ENCODE measurements at places on chromosomes 16 and 17.
A peak's percentile ranks its signal among the peaks of the same experiment; 100 is the strongest.

DNA sequence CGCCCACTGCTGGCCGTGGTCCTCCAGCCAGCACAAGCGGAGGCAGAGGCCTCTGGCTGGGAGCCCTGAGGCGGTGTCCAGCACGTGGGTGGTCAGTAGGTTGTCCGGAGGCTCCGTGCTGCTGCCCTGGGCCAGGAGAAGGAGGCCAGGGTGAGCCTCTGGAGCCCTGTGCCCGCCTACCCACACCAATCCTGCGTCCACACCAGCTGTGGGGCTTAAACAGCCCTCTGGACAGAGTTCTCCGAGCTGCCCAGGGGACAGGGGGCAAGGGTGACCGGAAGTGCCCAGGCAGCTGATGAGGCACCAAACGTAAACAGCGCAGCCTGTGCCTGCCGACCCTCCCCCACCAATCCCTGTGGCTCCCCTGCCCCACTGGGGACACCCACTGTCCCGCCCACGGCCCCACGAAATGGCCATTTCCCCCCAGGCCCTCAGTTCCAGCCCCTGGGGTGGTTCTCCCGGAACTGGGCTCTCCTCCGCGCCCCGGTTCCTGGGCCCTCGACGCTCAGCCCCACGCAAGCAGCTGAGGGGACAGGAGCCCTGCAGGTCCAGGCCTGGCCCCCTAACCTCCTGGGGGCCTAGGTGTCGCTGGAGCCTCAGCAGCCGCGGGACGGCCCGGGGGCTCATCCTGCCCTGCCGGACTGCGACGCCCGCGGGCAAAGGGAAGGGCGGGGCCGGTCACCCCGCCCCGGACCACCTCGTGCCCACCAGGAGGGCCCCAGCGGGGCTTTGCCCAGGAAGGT lies 27.9 kb upstream of the DBNDD1 start:
- no peak for DNase-seq

DNA sequence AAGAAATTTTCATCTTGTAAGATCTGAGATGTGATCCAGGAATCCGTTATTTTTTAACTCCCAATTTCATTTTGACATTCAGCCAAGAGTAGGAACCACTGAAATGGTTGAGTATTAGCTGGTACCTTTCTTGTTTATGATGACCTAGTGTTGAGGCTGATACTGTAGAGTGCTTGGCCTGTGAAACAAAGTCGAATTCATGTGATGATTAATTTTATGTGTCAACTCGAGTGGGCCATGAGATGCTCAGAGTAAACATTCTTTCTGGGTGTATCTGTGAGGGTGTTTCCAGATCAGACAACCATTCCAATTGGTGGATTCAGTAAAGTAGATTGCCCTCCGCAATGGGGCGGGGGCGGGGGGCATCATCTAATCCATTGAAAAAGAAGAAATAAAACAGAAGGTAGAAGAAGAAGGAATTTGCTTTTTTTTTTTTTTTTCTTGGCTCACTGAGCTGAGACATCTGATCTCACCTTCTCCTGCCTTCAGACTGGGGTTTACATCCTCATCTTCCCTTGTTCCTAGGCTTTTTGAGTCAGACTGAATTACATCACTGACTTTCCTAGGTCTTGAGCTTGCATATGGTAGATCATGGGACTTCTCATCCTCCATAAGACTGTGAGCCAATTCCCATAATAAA lies 264.6 kb upstream of the KCNJ16 start:
- DNase-seq, result no peak

- DNase-seq, result no peak
Measured at GRCh38 chr16:68764862-68765261, 27.8 kb downstream of the CDH1 start.

- DNase-seq, result no peak
Measured at GRCh38 chr17:28657756-28658155, 4.0 kb downstream of the SDF2 start.

GRCh38 chr17:1241929-1242328 lies 28.3 kb upstream of the BHLHA9 start:
- peak; percentile 27 for DNase-seq

DNA sequence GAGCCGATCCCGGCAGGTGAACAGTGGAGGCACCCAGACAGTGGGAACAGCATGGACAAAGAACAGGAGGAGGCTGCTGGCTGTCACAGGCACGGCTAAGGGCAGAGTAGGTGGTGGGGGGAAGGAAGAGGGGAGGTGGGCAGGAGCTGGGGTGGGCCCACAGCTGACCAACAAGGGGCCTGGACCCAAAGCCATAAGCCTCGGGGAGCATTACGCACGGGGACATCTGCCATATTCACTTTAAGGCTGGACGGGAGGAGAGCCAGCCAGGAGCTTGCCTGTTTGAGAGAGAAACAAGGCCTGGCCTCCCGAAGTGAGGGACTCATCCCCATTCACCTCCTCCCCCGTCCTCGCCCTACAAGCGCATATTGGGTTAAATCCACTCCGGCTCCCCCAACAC lies 19.6 kb upstream of the HAP1 start:
- DNase-seq, result no peak

GRCh38 chr17:64345689-64346376 lies 44.8 kb downstream of the PECAM1 start:
- peak; percentile 27 for DNase-seq

- no peak for DNase-seq
Measured at GRCh38 chr16:2242598-2242997, 6.4 kb downstream of the DNASE1L2 start.

DNA sequence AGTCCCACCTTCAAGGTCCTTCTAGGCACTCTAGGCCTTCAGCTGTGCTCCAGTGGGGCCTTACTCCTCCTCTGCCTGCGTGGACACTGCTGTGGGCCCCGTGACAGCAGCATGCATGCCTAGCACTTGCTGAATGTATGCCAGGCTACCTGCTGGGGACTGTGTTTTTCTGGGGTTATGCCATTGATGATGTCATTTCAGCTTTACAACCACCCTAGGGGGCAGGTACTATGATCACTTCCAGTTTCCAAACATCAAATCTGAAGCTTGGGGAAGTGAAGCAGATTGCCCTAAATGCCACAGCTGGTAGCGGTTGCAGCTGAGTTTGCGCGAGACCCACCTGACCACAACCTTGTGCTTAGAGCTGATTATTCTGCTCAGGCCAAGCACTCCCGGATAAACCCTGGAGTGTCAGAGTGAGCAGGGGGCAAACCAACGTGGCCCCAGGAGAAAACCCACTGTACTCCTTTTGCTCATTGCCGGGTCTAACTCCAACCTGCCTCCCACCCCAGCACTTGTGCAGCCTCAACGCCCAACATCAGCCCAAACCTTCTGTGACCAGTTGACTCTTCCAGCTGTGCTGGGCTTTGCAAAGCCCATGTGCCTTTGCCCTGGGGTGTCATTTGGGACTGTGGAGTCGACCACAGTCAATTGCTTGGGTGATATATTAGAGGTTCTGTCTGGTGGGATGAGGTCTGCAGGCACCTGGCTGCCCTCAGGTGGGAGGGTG lies 168.4 kb downstream of the ENGASE start:
- peak; percentile 63 for DNase-seq

DNA sequence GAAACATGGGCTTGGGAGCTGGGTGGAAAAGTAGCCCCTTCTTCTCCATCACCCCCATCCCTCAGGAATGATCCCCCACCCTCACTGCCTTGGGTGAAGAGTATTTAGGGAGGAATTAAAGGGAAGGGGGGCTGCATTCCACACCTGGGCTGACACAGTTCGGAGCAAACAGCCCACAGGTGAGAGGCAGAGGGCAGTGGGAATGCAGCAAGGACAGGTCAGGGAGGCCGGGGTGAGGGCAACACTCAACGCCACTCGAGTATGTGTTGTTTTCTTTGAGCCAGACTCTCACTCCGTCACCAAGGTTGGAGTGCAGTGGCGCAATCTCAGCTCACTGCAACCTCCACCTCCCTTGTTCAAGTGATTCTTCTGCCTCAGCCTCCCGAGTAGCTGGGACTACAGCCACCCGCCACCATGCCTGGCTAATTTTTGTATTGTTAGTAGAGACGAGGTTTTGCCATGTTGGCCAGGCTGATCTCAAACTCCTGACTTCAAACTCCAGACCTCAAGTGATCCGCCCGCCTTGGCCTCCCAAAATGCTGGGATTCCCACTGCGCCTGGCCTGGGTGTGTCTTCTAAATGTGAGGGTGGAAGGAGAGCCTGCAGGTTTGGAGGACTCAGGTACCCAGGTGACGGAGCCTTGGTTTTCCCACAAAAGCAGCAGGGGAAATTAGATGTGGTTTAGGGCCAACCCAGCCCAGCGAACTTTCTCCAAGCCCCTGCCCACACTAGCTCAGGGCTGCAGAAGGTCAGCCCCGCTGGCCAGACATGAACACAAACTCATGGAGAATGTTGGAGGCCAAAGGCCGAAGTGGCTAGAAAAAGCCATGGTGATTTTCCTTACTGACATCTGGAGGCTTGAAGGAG lies 21.2 kb upstream of the ITGA3 start:
- no peak for DNase-seq

- DNase-seq, result no peak
Measured at GRCh38 chr16:68935008-68935407, 91.7 kb downstream of the TANGO6 start.

DNA sequence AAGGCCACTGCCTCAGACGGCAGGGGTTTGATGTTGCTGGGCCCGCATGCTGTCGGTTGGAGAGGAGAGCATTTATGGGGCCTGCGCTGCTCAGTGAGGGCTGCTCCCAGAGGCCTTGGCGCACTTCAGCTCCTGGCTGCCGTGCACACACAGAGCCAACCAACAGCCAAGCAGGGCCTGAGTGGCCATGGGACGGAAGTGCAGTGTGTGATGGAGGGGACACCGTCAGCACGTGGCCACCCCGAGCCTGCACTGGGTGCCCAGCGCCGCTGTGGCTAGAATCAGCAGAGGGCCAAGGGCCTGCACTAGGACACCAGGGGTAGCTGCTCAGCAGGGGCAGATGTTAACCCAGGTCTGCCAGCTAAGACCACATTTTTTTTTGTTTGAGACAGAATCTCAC lies 21.8 kb downstream of the KLHL36 start:
- no peak for DNase-seq

- DNase-seq, result no peak
Measured at GRCh38 chr16:11685844-11686618, 17.8 kb downstream of the SNN start.

DNA sequence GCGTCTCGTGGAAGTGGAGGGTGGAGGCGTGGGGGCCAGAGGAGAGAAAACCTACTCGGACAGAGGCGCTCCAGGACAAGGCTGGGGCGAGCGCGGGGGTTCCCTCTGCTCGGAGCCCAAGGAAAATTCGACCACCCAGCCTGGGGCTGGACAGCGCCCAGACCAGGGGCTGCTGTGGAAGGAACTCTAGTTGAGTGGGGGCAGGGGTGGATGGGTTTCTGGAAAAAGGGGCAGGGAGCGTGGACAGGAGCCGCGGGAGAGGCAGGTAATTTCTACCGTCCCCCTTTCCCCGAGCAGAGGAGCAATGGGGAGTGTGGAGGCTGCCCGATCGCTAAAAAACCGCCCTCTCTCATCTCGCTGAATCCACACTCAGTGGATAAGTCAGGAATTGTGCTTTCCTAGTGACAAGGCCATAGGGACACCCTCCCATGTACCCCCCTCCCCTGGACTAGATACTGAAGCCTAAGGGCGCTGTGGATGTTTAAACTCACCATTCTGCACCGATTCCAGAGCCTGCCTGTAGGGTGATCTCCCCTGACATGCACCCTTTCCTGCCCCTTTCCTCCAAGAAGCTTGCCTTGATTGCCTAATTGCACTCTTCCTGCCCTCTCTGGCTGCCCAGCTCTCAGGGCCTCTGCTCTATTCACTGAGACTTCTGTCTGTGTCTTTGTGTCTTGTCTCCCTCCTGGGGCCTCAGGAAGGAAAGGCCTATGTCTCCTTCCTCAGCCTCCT lies 90.7 kb upstream of the TMEM97 start:
- no peak for DNase-seq

GRCh38 chr16:50295541-50296132 lies 29.3 kb downstream of the ADCY7 start:
- DNase-seq, result no peak

- DNase-seq, result peak; percentile 75
Measured at GRCh38 chr17:40547079-40547784, 18.0 kb downstream of the CCR7 start.

GRCh38 chr17:42804918-42805367 lies 6.3 kb downstream of the CNTD1 start:
- DNase-seq, result no peak
